ENCODE measurements at places on chromosomes 16 and 17. TPM values are rescaled to one million over a fixed set of nuclear protein-coding genes. Genes with fewer than 3 reads are reported as not detected.

The KCNH4 gene
- total RNA-seq = not detected

DNA sequence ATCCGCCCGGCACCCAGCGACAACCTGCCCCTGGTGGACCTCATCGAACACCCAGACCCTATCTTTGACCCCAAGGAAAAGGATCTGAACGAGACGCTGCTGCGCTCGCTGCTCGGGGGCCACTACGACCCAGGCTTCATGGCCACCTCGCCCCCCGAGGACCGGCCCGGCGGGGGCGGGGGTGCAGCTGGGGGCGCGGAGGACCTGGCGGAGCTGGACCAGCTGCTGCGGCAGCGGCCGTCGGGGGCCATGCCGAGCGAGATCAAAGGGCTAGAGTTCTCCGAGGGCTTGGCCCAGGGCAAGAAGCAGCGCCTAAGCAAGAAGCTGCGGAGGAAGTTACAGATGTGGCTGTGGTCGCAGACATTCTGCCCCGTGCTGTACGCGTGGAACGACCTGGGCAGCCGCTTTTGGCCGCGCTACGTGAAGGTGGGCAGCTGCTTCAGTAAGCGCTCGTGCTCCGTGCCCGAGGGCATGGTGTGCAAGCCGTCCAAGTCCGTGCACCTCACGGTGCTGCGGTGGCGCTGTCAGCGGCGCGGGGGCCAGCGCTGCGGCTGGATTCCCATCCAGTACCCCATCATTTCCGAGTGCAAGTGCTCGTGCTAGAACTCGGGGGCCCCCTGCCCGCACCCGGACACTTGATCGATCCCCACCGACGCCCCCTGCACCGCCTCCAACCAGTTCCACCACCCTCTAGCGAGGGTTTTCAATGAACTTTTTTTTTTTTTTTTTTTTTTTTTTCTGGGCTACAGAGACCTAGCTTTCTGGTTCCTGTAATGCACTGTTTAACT, 1.0 kb downstream of the NOG start:
- DNase-seq = no peak

- no peak for DNase-seq
These were observed 10.1 kb upstream of the ERCC4 start for GRCh38 chr16:13909872-13910303.

The CSH1 gene
- total RNA-seq = not detected

DNA sequence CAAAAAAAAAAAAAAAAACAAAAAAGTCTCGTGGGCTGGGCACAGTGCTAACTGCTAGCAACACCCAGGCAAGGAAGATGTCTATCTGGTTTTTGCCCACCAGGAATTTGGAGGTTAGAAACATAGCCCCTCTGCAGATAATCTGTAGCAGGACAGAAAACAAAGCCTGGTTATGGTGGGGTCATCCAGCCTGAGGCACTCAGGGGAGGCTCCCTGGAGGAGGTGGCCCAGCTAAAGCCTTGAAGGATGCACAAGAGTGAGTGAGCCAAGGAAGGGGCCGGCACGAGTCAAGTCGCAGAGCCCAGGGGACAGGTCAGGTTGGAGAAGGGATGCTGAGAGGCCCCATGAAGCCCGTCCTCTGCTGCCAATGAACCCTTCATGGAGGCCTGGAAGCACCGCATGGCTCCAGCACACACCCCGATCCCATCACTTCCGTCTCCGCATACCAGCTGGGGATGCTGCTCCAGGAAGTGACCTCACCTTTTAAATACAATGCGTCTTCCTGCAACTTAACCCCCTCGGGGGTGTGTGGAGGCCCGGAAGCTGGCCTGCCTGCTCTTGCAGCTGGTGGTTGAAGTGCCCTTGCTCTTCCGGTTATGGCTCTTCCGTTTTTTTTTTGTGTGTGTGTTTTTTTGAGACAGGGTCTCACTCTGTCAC, 86.5 kb downstream of the ENGASE start:
- DNase-seq = no peak

- DNase-seq = no peak
These were observed 5.1 kb upstream of the HOXB2 start for GRCh38 chr17:48549914-48550501.

The SDR42E2 gene
- total RNA-seq = not detected
